ENCODE measurements at places on chromosomes 3 and 15.
A peak's percentile ranks its signal among the peaks of the same experiment; 100 is the strongest.

DNA sequence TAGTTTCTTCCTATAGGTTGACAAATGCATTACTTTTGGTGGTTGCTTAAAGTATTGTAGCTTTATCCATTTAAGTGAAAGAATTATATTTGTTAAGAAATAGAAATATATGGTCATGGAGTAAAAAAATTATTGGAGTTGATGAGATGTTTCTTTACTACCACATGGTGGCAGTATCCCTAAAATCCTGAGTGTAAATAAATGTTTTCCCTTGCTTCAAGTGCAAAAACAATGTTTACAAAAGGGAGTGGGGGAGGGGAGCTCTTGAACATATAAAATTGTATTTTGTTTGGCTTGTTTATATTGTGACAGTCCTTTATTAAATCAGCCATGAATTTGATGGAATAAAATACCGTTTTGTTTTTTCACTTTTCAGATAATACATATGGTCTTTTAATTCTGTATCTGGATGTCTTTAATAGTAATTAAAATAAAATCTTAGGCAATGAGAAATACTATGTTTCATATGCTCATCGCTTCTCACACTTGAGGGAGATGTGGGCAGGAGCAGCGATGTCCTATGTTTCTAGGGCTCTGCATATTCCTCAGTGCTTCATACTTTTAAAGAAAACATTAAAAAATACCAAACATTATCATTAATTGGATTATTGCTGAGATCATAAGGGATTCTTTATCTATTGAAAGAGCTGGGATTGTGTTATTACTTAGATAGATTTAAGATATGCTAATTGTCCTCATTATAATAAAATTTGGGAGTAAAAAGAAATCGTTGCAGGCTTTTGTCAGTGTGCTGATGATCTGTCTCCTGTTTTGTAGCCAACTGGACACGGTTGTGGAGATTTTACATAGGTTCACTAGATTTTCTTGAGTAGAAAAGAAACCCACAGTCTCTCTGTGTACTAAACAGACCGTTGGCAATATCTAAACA lies 349.7 kb downstream of the TUSC7 start:
- DNase-seq = peak; percentile 23

GRCh38 chr15:49315391-49315823 lies 107.6 kb upstream of the FGF7 start:
- peak; percentile 36 for DNase-seq

- DNase-seq = no peak
These were observed 86.2 kb downstream of the KLF13 start for GRCh38 chr15:31412824-31413223.

- no peak for DNase-seq
These were observed 24.1 kb downstream of the ALS2CL start for GRCh38 chr3:46669191-46669999.

DNA sequence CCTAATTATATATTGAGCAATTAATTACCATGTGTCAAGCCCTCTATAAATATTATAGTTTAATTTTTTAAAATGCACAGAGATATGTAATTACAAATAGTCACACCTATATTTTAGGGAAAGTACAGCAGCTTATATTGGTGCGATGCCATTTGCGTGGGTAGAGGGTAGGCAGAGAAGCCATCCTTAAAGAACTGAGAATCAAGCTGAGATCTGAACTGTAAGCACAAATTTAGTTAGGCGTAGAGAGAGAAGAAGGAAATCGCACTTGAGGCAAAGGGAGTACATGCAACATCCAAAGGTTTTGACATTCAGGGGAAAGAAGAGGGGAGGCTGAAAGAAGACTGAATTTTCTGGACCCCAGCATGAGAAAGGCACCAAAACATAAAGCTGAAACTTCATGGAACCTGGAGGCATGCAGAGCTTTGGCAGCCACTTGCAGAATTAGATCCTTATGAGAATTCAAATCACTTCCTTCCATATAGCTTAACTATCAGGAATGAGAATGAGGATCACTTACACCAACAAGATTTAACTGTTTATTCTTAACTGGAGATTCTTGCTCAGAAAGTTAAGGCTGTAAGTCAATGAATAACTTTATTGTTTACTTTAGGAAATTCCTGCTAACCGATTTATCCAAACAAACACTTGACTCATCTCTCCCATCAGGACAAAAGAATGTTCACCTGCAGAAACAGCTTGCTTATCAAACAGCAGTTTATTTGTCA lies 114.3 kb downstream of the TGFBR2 start:
- DNase-seq = peak; percentile 71

DNA sequence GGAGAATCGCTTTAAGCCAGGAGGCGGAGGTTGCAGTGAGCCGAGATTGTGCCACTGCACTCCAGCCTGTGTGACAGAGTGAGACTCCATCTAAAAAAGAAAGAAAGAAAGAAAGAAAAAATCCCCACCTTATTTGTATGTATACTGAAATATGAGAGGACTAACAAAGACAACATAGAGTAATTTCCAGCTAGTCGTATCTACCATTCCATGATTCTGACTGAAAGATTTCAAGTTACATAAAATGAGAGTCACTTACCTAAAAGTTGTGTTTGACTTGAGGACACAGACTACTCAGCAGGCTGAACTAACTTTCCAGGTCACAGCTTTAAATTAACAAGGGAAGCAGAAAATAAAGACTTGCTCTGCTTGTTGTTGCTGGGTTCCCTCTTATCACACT lies 18.8 kb upstream of the PRKCI start:
- DNase-seq = no peak

DNA sequence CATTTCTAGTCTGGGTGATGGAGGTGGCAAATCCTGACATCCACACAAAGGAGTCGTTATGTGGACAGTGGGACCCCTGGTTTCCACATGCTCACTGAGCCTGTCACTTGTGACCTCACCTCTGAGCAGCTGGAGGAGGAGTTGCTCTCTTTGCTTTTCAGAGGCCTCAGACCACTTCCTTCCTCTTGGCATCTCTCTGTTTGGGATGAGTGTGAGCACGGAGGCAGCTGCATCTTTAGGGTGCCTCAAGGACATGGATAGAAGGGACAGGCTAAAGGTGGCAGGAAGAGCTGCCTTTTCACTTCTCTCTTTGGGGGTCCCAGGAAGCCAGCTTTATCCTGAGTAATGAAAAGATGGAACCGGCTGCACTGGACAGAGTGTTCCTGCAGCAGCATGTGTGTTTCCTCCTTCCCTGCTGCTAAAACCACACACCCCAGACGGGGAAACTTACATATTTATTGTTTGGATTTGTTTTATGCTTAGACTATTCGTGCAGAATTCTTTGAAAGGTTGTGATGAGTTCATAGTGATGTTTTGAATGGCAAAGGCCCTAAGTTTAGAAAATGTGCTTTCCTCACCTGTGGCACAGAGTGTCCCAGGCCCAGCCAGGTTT lies 31.8 kb downstream of the GPR171 start:
- peak; percentile 18 for DNase-seq

DNA sequence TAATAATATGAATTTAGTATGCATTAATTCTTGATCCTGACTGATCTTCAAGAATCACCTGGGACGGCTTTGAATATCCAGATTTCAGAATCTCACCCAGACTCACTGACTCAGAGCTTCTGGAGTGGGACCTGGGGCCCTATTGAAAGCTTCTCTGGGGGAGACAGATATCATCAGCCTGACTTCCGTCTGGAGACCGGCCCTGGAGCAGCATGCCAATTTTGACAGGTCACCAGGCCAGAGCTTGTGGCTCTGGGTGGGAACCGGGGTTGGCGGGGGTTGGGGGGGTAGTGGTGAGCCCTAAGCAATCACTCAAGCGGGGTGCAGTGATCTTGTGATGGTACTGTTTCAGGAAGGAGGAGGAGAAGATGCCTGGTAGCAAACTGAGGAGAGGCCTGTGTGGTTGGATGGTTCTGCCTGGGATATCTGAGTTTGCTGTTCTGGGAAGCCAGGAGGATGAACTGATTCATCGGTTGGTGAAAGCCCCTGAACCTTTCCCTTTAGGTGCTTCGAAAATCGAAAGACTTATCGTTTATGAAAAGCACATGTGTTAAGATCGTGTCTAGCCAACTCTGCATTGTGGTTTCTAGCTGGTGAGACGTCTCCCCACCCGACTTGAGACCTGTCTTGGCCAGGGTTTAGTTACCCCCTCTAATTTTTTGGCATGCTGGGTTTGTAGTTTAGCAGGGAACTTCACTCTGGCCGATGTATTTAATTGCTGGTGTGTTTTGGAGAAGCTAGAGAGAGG lies 263.9 kb upstream of the C2CD4B start:
- no peak for DNase-seq
